Esophagus squamous epithelium (tissue), 5 donors: ENCODE measurements at places on chromosomes 6 and 20.

GRCh38 chr6:167706313-167707109 lies 120.2 kb upstream of the AFDN start:
- no peak for DNase-seq

- no peak for DNase-seq
Observed at GRCh38 chr6:159640322-159640721, 52.7 kb downstream of the SOD2 start.

DNA sequence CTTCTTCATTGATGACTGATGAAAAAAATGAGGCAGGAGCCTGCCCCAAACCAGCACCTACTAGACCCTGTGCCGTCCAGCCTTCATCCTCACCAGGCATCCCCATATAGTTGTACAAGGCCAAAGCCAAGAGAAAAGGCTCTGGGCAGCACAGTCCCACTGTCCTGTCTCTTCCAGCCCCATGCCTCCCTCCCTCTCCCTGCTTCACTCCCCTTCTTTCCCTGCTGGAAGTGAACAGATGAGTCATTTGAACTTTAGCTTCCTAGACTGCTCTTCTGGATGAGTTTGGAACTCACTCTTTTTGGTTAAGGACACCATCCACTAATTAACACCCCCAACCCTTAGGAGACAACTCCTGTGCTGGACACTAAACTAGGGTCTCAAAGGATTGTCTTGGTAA lies 235.2 kb downstream of the LRFN2 start:
- no peak for DNase-seq

DNA sequence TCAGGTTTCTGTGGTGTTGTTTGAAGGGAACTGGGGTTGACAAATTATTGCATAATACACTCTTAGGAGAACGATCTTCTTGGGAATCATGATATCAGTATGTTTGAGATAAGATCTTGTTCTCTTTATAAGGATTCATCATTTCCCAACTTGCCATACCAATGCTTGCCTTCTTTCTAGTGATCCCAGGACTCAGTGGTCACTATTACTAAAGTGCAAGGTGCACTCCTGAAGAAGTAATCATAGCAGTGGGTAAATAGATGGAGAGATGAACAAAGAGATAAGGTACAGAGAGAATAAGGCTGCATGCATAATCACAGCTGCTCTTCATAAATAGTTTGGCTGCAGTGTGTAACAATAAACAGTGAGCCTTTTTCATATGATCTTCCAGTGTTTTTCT lies 404.0 kb downstream of the DOK5 start:
- DNase-seq = no peak

DNA sequence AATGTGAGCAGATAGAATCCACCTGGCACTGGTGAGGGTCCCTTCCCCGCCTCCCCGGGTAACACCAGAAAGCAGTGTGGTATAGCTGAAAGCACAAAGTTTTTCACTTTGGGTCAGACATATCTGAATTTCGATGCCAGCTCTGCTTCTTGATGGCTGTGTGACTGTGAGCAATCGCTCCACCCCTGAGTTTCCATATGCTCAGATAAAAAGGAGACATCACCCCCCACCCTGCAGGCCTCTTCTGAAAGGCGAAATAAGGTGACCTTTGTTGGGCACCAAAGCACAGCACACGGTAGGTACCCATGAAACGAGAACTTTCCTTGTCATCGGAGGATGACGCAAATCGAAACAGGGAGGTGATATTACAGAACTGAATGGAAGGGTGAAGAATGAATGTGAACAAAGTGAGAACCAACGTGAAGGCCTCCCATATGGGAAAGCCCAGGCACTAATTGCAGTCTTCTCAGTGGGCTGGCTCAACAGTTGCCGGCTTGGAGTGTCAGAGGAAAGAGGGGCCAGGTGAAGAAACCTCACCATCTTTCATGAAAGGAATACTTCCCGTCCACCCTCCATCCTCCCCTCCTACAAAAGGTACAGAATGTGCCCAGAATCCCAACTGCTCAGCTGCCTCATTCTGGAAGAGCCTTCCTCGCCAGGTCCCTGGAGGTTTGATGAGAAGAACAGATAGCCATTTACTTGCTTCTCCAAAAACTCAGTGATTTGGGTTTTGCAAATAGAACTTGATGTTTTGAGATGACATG lies 61.8 kb downstream of the NFATC2 start:
- no peak for DNase-seq

DNA sequence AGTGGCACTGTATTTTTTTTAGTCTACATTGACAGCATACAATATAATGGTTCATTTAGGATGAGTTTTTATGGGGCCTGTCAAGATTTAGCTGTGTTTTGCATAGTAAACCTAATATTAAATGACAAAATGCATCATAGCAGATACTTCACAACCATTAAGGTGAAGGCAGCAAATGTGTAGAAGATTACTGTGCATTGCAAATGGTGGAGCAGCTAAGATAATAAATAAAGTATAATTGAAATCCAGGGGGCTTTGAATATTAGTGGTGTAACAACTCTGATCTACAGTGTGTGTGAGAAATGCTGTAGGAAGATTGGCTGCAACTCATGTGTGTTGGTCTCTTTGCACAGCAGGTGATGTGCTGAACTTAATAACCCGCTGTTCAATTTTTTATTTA lies 801.9 kb upstream of the CITED2 start:
- no peak for DNase-seq

DNA sequence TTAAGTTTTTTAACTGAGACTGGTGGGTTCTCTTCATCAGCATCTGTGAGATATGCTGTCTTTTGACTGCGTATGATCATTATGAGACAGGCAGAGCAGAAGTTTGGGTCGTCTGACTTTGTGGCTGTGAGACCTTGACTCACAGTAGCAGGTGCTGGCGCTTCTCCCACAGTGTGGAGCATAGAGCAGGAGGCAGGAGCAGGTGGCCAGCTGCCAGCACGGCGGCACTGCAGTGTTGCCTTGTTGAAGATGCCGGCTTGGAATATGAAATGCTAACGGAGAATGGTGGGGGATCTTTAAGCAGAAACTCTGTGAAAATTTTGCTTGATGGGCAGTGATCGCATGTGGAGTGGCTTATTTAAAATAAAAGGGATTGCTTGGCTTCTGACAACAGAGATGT lies 105.0 kb downstream of the TIAM2 start:
- DNase-seq = no peak

- DNase-seq = no peak
Observed at GRCh38 chr20:47127546-47127945, 229.0 kb downstream of the ZMYND8 start.

DNA sequence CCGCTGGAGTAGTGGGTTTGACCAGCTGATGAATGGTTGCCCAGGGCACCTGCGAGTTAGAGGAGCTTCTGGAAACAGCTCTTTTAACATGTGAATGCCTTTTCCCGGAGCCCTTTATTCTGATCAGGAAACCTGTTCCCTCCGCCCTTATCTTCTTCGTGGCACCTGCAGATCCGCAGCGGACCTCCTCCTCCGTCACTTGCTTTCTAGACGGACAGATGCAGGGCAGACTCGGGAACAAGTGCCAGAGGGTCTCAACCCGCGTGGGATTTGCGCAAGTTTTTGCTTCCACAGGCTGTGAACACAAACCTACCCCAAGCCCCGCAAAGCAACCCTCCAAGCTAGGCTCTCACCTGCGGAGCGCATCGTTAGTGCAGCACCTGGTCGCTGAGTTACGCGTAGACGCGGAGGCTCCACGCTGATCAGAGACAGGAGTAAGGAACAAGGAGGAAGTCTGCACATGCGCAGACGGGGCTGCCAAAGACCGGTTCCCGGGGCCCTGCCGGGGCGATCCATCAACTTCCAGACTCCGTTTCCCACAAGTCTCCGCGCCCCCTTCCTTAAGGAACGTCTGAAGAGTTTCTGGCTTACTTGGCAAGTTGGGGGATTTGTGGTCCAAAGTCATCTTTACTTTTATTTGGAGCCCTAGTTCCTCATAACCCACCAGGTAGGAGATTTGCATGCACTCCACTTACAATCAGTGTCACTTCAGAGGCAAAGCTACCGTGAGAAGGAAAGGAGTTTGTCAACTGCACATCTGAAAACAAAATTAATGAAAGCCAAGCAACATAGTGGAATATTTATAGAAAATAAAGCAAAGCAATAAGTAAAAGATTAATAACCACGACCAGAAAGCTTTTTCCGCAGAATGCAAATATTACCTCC lies 52.7 kb upstream of the ELMO2 start:
- no peak for DNase-seq

- no peak for DNase-seq
Observed at GRCh38 chr6:146999766-147000165, 204.5 kb upstream of the STXBP5 start.

- DNase-seq = no peak
Observed at GRCh38 chr6:51049288-51049982, 230.8 kb downstream of the TFAP2B start.

- DNase-seq = no peak
Observed at GRCh38 chr20:19403549-19403948, 191.1 kb downstream of the SLC24A3 start.

- DNase-seq = no peak
Observed at GRCh38 chr20:33667245-33667675, 517 bp downstream of the ACTL10 start.
